ENCODE measurements at places on chromosomes 12 and 14.

- no peak for DNase-seq
Observed at GRCh38 chr12:123141615-123142517, 9.0 kb downstream of the PITPNM2 start.

DNA sequence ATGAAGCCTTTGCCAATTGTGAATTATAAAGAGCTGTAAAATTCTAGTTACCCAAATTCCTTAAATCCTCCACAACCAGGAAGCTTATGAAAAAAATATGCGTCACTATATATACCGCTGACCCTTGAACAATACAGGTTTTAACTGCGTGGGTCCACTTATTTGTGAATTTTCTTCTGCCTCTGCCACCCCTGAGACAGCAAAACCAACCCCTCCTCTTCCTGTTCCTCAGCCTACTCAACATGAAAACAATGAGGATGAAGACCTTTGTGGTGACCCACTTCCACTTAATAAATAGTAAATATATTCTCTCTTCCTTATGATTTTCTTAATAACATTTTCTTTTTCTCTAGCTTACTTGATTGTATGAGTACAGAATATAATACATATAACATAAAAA, 42.2 kb downstream of the CMKLR1 start:
- no peak for DNase-seq

DNA sequence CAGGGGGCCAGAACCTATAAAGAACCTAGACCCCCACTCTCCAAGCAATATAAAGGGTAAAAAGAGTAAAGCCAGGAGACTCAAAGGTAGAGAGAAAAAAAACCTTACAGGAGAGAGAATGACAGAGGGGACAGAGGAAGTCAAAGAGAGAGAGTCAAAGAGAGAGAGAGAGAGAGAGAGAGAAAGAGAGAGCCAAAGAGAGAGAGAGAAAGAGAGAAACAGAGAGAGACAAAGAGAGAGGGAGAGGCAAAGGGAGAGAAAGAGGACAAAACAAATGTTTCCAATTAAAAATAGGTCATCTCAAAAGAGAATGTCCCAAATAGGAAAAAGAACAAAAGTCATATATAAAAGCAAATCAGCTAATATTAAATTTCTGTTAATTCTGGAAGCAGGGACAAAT, 251.5 kb downstream of the DPY19L2 start:
- no peak for DNase-seq

GRCh38 chr14:92993302-92993701, 70.4 kb downstream of the CHGA start:
- no peak for DNase-seq

- DNase-seq = no peak
Observed at GRCh38 chr12:19412844-19413243, 26.4 kb upstream of the AEBP2 start.

GRCh38 chr12:87812030-87812429, 217.2 kb downstream of the C12orf50 start:
- DNase-seq = no peak

DNA sequence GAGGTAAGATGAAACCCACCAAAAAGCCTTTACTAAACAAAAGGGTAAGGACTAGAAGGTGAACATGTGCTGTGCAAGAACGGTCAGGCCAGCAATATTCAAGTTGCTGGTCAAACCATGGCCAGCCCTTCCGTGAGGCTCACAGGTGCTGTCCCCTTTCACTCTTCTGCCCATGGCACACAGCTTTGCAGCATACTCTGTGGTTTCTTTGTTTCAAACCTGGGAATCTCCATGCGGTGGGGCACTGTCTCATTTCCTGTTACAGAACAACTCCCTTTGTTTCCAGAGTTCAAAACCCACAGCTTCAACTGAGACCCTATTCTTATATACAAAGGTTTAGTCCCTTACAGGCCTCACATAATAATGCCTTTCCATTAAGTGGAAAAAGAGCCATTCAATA, 1.7 kb upstream of the OVCH1 start:
- no peak for DNase-seq

DNA sequence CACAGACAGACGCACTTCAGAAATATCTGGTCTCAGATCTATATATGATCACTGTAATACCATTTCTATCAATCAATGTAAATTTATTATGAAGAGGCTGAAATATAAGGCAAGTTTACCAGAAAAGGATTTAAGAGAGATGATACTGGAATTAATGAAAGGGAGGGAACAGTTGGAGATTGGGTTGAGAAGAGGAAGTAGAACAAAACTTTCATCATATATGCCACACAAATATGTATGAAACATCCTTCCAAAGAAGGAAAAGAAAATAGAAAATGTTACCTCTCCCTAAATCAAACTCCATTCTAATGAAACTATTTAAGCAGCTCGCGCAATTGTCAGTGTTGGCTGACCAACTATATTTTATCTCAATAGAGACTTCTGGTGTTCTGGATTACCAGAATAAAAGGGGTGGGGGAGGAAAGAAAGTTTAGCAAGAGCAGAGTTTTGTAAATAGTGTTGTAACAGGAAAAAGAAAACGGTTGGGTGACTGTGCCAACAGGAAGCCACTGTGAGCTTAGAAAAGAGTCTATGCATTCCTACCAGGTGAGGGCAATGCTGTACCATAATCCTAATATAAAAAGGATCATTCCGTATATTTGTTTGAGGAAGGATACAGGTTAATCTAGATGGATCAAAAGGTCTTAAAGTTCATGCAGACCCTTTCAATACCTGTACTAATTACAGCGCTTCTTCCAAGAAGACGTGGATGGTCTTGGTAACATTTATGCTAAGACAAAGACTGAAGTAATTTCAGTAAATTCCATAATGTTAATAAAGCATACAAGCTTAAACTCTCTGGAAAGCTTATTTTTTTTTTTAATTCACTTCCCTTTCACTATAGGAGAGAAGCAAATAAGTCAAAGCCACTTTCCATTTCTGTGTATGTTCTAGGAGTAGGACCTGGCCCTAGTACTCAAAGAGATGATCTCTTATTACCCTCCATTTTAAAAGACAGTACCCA, 14.5 kb upstream of the LLPH start:
- no peak for DNase-seq

GRCh38 chr14:42565556-42565955, 958.9 kb downstream of the LRFN5 start:
- DNase-seq = no peak

GRCh38 chr12:15829255-15829654, 40.1 kb upstream of the EPS8 start:
- no peak for DNase-seq

DNA sequence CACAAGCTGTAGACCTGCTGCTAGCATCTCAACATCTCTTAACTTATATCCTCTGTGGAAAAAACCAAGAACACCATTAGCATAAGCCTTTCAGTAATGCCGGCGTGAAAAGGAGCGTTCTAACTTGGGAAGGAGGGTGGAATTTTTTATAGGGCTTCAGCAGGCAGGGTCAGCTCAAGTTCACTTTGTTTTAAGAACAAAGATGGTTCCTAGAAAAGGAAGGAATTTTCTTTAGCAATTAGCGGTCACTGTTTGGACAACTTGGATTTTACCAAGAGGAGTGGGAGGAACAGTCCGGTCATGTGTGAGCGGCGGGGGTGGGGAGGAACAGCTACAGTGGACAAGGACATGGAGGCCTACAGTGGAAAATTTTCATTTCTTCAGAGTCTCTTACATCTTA, 35.9 kb downstream of the BBS10 start:
- DNase-seq = no peak

DNA sequence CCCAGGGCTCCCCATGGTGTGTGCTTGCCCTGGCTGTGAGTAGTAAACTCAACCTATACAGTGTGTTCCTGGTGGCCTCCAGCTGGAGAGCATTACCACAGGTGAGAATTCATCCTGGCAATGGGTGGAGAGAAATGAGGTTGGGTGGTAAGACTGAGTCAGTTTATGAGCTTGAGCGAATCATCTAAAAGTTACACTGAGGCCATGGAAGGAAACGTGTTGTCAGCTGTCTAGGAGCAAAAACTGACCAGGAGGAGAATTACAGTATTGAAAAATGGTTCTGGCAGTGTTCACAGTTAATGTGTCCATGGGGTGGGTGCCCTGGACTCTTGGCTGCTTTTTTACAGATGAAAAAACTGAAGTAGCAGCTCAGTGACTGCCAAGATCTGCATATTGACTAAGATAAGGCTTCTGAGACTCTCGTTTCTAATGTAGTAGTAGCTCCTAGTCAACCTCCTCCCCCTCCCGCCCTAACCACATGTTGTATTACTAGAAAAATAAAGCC, 202.0 kb upstream of the AMIGO2 start:
- peak; percentile 40 for DNase-seq

GRCh38 chr12:6551496-6552139, 4.2 kb downstream of the IFFO1 start:
- DNase-seq = no peak

- DNase-seq = no peak
Observed at GRCh38 chr12:105765053-105766014, 373.4 kb downstream of the NUAK1 start.

DNA sequence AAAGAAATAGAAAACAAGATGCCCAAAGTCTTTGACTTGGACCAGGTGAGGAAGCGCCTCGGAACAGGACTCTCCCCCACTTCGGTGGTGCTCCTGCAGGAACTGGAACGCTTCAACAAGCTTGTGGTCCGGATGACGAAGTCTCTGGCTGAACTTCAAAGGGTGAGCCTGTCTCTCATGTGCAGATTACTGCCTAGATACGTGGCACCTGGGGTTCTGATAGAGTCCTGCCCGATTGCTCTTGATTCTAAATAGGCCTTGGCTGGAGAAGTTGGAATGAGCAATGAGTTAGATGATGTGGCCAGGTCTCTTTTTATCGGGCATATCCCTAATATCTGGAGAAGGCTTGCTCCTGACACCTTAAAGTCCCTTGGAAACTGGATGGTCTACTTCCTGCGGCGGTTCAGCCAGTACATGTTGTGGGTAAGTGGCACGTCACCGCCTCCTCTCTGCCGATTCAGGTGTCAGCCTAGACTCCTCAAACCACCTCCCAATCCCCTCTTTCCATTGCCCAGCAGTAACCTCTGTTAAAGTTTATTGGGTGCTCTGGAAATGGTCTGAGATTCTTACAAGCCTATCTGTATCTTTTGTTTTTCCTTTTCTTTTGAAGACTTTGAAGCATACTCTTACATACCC, 40.8 kb downstream of the CCDC92 start:
- no peak for DNase-seq

DNA sequence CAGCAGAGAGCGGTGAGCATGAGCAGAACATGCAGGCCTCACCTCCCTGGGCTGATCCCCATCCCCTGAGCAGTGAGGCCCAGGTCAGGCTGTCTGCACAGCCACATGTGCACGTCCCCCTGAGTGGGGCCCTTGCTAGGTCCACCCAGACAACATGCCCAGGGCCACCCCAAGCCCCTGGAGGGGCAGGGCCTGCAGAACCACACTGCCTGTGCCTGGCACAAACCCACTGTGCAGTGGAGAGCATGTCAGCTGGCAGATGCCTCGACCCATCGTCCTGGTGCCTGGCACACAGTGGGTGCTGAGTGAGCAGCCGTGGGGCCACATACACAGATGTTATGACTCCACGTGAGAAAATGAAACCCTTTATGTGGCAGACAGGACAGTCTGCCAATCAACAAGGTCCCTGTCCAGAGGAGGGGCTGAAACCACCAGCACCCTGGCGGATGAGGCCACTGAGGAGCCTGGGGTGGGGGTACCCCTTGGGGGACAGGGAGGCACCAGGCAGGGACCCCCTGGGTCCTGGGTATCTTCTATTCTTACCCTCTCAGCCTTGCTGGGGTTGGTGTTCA, 8.3 kb downstream of the ANHX start:
- DNase-seq = no peak

- no peak for DNase-seq
Observed at GRCh38 chr14:64410084-64410774, 22.1 kb downstream of the MTHFD1 start.

GRCh38 chr12:52278575-52279421, 4.4 kb downstream of the KRT86 start:
- DNase-seq = peak; percentile 66

DNA sequence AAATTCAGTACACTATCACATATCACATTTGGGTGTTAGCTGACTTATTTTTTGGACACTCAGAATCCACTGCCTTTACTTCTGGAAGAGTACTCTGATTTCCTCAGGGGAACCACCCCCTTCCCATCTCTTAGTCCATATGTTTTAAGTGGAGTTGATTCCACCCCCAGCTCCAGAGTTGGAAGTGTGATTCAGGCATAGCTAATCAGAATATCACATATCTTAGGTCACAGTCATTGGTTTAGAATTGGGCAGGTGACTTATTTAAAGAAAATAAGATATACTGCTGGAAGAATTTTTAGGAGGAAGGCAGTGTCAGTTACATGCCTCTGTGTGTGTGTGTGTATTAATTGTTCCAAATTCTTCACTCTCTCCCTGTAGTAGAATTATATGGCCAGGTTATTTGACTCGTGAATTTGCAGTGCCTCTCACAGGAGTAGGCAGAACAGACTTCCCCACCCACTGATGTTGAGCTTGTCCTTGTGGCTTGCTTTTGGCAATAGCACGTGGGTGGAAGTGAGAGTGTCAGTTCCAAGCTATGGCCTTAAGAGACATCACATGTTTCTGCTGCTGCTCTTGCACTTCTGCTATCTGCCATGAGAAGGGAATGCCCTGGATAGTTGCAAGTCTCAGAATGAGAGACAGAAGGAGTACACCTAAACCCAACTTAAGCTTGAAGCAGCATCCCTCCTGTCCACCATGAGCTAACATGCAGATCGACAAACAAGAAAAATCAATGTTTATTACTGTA, 6.4 kb upstream of the GAS2L3 start:
- no peak for DNase-seq

DNA sequence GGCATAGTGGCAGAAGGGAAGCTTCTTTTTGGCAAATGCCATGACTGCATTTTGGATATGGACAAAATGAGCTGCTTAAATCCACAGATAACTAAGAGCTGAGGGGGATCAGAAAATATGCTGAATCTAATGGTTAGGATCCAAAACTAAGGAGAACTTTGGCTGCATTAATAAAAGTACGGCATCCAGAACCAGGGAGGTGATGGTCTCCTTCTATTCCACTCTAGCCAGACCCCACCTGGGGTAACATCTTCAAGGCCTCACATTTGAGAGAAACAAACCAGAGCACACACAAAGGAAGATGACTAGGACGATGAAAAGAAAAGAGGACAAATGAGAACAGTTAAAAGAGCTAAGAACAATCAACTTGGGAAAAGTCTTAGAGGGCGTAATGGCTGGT, 27.6 kb downstream of the NT5DC3 start:
- DNase-seq = no peak

GRCh38 chr14:26984311-26985177, 386.7 kb upstream of the NOVA1 start:
- DNase-seq = no peak

- no peak for DNase-seq
Observed at GRCh38 chr12:54859502-54859901, 5.2 kb downstream of the MUCL1 start.

GRCh38 chr14:61074852-61075251, 93.8 kb downstream of the SLC38A6 start:
- DNase-seq = no peak

DNA sequence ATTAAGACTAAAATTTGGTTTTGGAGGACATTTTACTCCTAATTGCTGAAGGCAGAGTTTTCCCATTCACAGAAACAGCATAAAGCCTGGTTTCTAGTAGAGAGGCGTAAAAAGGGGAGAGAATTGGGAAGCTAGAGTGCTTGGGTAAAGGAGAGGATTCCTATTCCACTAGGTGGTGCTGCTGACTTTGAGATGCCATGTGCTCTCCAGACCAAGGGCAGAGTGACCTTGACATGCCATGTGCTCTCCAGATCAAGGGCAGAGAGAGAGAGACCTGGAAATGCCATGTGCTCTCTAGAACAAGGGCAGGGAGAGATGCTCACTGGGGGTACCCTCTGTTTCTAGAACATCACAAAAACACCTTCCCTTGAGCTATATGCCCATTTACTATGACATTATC, 176.2 kb upstream of the PDZRN4 start:
- DNase-seq = no peak

GRCh38 chr14:24935796-24936195, 114.2 kb downstream of the STXBP6 start:
- DNase-seq = no peak
